Liver (tissue), 10 donors: ENCODE measurements at places on chromosomes 6 and 20. TPM values are rescaled to one million over a fixed set of nuclear protein-coding genes. Genes with fewer than 3 reads are reported as not detected.

CDK19 gene
- 7.6 TPM for total RNA-seq

RFX6 gene
- total RNA-seq: not detected

WFDC2 gene
- total RNA-seq: not detected

RIN2 gene
- 7.7 TPM for total RNA-seq

RAD21L1 gene
- total RNA-seq: not detected

DYNLT2 gene
- total RNA-seq: 0.89 TPM

PRSS35 gene
- total RNA-seq: 3.3 TPM

DEFB132 gene
- not detected for total RNA-seq

SPTLC3 gene
- total RNA-seq: 40.9 TPM

TBX18 gene
- 0.19 TPM for total RNA-seq
